Renal cortical epithelial cell (primary cell): ENCODE measurements at places on chromosomes 3 and 15. TPM values are rescaled to one million over a fixed set of nuclear protein-coding genes. Genes with fewer than 3 reads are reported as not detected.
A peak's percentile ranks its signal among the peaks of the same experiment; 100 is the strongest.

GRCh38 chr3:186477033-186477432, 67.1 kb downstream of the CRYGS start:
- DNase-seq: no peak

- no peak for DNase-seq
Measured at GRCh38 chr3:38465588-38466154, 12.0 kb downstream of the ACVR2B start.

- no peak for DNase-seq
Measured at GRCh38 chr3:8856721-8857120, 87.3 kb upstream of the OXTR start.

DNA sequence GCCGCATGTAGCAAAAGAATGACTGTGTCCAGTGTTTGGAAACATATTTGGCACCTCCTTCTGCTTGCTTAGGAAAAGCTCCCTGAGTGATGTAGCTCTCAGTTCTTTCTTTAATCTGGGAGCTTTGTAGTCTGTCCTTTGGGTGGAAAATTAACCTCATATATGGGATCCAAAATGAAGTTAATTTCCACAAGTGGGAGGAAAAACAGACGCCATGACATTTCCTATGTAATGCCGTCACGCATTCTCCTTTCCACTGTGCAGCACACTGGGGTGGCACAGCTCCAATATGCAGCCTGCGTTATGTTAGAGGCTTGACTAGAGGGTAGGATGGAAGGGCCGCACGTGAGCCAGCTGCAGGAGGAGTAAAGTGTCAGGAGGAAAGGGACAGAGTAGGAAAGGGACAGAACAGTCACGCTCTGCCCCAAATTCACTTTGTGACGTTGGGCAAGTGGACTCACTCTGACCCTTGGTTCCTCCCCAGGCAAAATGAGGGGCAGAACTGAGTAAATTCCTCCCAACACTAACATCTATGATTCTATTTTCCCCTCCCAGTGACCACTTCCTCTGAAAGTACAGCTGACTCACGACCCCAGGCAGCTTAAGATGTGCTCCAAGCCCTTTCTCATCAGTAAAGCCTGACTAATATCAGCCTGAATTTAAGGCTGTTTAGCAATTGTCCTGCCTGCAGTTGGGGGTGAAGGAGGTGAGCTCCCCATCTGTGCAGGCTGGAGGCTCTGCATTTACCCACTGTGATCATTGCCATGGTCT, 176.5 kb upstream of the PFN2 start:
- peak; percentile 90 for DNase-seq

A4GNT gene
- total RNA-seq: not detected in 2 replicates

DNA sequence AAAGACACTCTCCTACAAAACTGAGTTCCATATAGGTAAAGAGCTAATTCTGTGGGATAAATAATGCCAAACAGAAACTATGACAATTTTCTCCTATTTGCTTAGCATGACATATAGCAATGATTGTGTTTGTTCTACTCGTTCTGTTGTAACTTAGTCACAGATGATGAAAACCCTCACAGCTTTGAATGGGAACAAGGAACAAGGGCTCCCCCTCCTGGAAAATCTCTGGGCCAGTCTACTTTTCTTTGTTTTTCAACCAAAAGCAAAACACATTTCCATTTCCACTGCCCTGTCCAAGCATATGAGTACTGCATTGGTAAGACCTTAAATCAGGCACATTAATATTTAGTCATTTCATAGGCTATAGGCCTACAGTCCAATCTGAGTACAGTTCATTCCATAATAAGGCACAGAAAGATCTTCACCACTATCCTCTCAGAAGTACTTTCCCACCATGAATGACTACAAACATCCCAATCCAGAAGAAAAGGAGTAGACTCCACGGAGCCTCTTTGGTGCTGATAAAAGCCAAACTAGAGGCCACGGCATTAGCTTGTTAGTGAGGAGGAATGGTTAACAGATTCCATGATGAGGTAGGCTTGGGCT, 67.1 kb downstream of the ATP8B4 start:
- peak; percentile 62 for DNase-seq

LMLN gene
- 5.2 and 18.2 TPM in 2 replicates for total RNA-seq

- DNase-seq: no peak
Measured at GRCh38 chr3:169239756-169240155, 423.8 kb downstream of the MECOM start.

PLA2G4E gene
- not detected in 2 replicates for total RNA-seq

DNA sequence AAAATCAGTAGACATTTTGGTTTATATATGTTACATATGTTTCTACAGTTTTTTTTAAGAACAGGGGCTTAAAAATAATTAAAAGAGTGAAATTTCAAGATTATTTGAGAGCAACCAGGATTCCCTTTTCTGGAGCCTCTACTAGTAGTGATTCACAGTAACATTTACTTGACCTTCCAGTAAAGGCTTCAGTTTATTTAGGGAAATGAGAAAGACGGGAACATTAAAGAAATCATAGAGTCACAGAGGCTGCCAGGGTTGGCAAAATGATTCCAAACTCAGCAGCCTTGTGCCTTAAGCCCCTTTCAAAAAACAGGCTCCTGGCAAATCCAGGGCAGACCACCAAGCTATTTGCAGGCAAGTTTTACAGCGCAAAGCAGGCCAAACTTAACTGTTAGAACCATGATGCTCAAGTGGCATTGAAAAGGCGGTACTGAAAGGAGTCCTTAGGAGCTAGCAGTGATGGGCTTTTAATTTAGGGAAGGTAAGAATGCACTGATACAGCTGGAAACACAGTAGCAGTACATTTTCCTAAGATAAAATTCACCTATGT, 201.1 kb upstream of the ADAMTS9 start:
- no peak for DNase-seq

GRCh38 chr15:100690795-100691158, 88.4 kb downstream of the ASB7 start:
- DNase-seq: no peak

SPTSSB gene
- total RNA-seq: not detected in 2 replicates

DNA sequence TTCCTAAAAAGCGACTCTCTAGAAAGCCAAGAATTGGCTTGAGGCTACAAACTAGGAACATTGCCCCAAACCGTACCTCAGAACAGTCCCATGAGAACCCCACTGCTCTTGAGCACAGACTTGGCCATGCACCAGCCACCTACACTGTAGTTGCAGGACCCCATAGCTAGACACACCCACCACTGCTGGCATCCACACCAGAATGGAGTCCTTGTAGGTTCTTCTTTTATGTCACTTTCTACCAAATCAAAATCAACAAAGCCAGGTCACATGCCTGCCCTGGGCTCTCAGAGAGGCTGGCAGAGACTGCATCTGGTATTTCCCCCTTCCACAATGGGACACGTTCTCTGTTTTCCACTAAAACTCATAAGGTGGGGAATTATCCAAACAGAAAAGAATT, 290.5 kb downstream of the SHOX2 start:
- DNase-seq: no peak

- DNase-seq: no peak
Measured at GRCh38 chr3:183824761-183825455, 469 bp downstream of the MAP6D1 start.

RPL22L1 gene
- 28.0 and 168 TPM in 2 replicates for total RNA-seq

GRCh38 chr3:148866261-148866660, 1.2 kb downstream of the CPA3 start:
- peak; percentile 47 for DNase-seq

CPN2 gene
- total RNA-seq: 0.05 TPM in 1 of 2 replicates, not detected in the other

GRCh38 chr3:63800097-63800496, 19.0 kb upstream of the C3orf49 start:
- DNase-seq: no peak

- DNase-seq: peak; percentile 35
Measured at GRCh38 chr3:25483456-25483855, 55.4 kb downstream of the RARB start.

DNA sequence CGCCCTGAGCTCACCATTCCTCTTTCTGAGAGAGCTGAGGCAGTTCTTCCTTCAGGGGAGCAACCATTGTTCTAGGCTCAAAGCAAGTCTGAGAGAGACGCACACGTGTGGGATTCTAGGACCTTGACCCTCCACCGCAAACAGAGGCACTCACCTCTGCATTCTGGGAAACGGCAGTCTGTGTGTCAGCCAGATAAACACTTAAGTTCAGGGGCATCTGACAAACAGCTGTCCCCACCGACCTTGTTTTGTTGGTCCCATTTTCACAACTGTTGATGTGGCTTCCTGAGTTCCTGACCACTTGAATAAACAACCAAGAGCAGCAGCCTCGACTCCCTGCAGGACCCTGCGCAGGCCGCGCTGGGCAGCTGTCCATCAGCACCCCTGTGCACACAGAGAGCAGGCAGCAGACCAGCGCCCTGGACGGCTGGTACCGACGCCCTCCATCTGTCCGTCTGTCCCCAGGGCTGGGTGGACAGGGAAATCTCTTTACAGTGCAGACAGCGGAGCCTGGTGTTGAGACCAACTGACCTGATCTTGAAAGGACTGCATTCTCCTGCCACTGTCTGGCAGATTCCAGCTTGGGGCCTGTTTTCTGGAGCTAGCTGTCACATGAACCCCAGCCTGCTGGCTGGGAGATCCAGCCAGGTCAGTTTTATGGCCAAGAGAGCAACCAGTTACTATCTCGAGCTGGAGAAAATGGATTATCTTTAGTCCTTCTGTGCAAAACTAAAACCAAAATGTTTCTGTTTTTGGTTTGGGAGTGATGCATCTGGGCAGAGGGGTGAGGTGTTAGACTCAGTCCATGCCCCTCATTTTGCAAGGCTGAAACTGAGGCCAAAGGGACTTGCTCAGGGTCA, 64.2 kb downstream of the FAM43A start:
- no peak for DNase-seq

- no peak for DNase-seq
Measured at GRCh38 chr3:22990291-22991200, 212.6 kb upstream of the UBE2E2 start.

GRCh38 chr3:45608885-45609284, 14.3 kb downstream of the LIMD1 start:
- DNase-seq: no peak

ONECUT1 gene
- total RNA-seq: 0.10 TPM in 1 of 2 replicates, not detected in the other

DNA sequence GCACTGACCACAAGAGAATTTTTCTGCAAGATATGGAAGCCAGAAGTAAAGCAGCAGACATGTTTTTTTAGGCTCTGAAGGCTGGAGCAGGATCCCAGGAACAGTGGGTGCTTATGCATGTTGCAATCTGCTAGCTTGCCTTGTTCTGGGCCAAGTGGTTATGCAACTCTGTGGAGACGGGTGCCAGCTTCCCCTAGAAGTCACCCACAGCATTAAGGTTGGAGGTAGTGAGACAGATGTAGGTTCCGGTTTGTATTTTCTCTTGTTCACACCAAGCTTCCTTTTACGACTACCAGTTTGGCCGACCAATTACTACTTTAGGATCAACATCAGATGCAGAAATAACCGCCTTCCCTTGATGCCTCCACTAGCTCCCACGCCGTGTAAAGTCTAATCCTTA, 11.1 kb downstream of the DPH3 start:
- DNase-seq: peak; percentile 36

- DNase-seq: no peak
Measured at GRCh38 chr3:43094381-43094780, 11.5 kb downstream of the POMGNT2 start.

DNA sequence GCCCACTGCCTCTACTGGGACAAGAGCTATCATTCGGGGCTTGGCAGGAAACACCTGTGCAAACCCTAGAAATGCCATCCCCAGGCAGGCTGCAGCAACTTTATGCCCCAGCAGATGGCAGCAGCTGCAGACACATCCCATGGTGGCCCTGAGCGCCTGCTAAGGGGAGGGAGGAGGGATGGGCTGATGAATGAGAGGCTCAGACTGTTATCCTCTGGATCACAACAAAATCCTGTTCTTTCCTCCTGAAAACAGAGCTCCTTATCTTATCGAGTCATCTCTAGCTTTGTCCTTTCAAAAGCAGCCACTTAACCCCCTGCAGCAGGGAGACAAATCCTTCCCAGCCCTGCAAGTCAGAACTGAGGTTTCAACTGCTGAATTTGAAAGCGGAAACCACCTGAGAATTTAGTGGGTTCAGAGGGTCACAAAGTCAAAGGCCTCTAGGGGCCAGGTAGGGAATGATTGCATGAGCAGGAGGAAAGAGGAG, 90.6 kb upstream of the PROK2 start:
- peak; percentile 38 for DNase-seq

DNA sequence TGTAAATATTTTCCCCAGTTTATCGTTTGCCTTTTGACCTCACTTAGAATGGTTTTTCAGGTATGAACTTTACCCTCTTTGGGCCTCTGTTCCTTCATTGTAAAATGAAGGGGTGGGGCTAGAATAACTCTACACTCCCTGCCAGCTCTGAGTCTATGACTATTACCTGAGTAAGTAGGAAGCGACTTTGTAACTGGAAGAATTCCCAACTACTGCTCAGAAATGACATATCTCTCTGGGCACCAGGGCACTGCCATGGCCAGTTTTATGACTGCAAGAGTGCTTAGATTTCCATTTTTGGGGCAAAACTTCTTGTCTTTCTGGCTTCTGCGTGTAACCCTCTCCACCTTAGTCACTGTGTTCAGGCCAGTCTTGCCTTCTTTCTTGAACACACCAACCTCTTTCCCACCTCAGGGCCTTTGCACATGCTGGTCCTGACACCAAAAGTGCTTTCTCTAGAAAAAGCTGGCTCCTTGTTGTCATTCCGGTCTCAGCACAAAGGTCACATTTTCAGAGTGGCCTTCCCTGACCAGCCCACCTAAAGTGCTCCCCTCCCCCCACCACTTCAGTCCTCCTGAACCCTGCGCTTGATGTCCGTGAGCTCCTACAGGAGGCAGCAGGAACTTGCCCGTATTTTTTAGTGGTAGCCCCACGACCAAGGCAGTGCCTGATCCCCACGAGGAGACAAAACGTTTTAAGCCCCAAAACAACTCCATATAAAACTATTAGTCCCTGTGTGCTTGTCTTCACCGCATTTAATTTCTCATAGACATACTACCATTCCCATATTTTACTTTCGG, 25.6 kb downstream of the CDCP1 start:
- peak; percentile 78 for DNase-seq

DNA sequence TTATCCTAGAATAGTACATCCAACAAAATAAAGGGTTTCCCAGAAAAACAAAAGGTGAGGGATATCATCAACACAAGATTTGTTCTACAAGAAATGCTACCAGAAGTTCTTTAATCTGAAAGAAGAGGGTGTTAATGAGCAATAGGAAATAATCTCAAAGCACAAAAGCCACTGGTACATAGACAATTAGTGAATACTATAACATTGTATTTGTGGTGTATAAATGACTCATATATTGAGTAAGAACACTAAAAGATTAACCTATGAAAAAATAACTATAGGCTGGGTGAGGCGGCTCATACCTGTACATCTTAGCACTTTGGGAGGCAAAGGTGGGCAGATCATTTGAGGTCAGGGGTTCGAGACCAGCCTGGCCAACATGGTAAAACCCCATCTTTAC, 210.2 kb upstream of the SLITRK3 start:
- DNase-seq: peak; percentile 59

DNA sequence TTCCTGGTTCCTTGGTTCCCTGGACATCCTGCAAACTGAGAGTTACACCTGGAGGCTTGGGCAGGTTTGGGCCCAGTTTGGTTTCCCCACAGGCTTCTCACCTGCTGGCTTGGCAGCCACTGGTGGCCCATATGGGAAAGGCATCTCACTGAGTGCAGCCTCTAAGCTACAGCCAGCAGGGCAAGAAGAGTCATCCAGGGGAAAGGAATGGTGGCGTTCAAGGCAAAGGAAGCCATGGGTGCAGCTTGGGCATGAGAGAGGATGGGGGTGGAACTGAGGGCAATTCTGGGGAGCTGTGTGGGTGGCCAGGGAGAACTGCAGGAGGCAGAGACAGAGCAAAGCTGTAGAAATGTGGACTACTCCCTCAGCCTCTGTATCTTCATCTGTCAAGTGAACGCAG, 106.4 kb downstream of the EPHB1 start:
- DNase-seq: no peak
